NCI-H524 treated with DMSO at 0.1 percent for 48 hours (cell line): ENCODE measurements at places on chromosomes 2 and 18.

DNA sequence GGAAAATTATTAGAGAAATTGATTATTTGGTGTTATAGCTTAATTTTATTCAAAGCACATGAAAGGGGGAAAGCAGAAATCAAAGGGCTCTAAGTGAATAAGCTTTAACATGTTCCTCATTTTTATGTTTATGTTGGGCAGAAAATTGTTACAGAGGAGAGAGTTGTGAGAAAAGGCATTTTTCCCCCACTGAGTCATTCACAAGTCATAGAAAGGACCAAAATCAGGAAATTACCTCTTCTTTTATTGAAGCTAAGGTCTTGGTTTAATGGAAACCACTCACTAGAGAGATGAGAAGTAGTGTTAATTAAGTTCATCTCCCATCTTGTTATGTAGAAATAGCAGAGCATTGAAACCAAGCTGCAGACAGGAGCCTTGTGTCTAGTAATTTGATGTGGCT lies 175.3 kb upstream of the THUMPD2 start:
- DNase-seq = no peak

DNA sequence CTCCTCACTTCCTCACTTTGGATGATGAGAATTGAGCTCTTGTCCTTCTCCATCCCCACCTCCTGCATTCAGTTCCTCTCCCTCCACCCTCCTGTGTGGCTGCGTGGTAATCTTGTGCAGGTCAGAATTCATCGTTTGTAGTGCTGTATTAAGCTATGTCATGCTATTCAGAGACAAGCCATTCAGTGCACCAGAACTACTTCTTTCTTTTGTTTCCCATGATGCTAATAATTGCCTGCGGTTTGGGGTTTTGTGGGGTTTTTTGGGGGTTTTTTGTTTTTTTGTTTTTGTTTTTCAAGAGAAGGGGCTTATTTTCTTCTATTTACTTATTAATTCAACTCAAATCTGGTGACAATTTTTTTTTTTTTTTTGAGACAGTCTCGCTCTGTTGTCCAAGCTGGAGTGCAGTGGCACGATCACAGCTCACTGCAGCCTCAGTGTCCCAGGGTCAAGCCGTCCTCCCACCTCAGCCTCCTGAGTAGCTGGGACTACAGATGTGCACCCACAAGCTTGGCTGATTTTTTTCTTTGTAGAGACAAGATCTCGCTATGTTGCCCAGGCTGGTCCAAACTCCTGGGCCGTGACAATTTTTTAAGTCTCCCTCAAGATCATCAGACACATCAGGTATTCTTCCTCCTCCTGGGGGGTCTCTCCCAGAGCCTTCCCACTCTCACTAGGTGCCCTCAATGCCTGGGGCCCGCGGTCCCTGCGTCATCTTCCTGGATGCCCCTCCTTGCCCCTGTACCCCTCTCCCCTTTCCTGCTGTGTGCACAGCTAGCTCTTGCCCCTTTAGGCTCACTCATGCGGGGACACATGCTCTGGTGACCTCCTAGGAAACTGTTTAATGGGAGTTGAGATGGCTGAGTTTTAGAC lies 37.8 kb downstream of the MAL start:
- no peak for DNase-seq

DNA sequence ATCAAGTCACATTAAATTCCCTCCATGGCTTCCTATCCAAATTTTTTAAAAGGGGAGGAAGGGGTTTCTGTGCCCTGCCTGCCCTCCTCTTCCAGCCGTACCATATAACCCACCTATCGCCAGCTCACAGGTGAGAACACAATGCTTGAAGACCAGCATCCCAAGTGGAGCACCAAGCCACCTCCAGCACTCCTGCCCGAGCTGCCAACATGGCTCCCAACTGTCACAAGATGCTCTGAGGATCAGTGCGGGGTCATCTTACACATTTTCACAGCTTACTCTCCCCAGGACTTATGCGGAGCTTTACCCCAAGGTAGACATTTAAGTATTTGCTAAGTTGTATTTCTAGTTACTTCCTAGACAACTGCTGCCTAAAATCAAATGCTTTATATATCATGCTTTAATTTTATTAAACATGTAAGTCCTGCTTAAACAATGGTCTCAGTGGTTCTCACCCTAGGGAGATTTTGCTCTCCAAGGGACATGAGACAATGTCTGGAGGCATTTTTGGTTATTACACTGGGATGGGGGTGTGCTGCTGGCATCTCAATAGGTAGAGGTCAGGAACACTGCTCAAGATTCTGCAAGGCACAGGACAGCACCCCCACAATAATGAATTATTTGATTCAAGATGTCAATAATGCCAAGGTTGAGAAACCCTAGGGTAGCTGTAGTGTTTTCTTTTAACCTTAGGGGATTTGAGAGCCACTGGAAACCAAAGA lies 45.8 kb downstream of the SF3B1 start:
- DNase-seq = no peak

DNA sequence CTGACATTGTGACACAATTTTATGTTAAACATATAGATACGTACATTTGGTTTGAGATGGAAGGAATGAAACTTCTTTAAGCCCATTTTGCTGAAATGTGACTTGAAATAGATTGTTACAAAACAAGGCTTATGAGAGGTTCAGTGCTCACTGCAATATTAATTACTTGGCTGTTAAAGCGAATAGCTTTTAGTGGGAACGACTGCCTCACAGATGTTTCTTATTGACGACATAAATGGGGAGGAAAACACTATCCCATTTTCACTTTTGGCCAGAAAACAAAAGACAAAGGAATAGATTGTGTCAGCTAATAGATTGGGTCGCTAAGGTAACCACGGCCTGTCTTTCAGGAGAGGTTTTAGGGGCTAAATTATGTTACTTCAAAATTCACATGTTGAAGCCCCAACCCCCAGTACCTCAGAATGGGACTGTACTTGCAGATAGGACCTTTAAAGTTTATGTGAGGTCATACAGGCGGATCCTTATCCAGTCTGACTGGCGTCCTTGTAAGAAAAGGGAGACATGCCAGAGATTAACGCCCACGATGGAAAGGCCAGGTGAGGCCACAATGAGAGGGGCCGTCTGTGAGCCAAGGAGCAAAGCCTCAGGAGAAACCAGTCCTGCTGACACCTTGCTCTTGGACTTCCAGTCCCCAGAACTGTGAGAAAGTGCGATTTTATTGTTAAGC lies 10.8 kb downstream of the INPP1 start:
- no peak for DNase-seq

DNA sequence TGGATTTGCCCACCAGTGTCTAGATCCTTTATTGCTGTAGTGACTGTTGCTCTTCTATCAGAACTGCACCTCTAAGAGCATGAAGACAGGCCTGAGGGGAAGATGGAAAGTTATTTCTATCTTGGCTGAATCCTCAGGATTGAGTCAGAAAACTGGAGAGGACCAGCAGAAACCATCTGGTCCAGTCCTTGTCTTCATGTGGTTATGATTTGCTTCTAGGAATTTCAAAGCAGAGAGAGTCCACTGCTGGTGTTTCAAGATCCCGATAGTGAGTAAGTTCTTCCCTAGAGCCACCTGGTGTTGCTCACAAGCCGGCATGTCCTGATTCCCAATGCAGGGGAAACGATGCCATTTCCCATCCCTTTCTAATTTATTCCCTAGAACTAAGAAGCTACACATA lies 84.2 kb downstream of the NCKAP5 start:
- no peak for DNase-seq
